Astrocyte of the hippocampus (primary cell): ENCODE measurements at places on chromosomes 4 and X.

DNA sequence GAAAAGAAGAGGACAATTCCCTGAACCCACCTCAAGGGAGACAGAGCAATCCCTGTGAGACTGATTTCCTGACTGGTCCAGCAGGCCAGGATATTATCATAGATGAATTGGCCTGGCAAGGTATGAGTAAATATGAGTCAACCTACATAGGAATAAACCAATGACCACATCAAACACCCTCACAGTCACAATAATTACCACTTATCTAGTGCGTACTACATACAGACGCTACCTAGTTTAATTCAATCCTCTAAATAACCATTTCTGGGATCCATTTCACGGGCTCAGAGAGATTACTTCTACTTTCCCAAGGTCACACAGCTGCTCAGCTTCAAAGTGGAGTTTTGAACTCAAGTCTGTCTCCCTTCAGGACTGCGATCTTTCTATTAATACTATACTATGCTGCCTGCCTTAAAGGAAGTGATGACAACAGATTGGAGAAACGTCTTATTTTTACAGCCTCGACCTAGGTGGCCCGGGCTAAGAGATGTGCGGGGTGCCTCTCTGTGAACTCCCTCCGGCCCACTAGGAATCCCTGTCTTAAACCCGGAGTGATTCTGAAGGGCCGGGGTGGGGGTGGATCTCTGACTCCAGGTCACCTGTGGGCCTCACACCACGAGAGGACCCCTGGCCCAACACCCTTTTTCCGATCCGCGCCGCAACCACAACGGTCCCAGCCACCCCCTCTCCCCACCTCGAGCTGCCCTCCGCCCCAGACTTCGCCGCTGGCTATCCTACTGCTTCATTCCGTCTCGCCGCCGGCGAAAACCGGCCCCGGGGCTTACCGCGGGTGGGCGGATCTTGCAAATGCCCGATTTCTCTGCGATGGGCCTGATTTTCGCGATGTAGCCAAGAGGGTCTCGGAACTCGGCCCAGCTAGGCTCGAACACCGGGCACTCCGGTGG lies 800 bp downstream of the KDM5C start:
- DNase-seq, result peak; percentile 56

DNA sequence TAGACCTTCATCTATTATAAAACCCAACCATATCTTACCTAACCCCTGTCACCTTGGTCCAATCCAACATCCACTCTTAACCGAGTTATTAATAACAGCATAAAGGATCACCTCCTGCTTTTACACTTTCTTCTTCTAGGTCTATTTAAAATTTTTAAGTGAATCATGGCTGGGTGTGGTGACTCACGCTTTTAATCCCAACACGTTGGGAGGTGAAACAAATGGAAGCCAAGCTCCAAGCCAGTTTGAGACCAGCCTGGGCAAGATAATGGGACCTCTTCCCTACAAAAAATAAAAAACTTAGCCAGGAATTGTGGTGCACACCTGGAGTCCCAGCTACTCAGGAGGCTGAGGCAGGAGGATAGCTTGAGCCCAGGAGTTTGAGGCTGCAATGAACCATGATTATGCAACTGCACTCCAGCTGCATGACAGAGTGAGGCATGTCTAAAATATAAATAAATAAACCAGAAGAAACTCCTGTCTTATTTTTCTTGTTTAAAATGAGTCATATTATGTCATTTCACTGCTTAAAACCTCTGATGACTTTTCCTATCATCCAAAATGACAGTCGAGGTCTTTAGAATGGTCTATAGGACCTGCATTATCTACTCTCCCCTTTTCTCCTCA lies 188.4 kb downstream of the GASK1B start:
- no peak for DNase-seq

GRCh38 chrX:16148896-16149295 lies 18.4 kb upstream of the MAGEB17 start:
- DNase-seq, result no peak

DNA sequence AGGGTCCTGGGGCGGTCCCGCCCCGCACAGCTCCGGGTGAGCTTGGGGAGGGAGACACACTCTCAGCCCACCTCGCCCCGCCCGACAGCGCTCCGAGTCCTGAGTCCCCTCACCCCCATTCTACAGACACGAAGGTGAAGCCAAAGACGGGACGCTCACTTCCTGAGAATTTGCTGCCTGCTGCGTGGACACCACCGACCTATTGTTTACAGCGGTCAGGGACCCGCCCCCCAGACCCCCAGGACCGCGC lies 796 bp upstream of the ZNF141 start:
- no peak for DNase-seq

DNA sequence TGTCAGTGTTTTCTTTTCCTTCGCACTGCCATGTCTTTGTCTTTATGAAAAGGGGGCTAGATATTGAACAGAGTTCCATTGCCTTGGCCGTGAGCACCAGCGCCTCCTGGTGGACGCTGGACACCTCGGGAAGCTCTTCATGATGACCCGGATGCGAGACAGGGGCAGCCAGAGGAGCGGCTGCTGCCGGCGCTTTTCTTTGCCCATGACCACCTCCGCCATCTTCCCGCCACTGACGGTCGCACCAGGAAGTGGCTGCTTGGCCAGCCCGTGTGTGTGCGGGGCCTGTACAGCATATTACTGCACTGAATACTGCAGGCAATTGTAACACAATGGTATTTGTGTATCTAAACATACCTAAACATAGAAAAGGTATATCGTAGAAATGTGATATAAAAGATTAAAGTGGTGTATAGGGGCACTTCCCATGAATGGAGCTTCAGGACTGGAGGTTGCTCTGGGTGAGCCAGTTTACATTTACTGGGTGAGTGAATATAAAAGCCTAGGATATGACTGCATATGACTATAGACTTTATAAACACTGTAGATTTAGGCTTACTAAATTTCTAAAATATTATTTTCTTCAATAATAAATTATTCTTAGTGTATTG lies 15.8 kb upstream of the GRIA2 start:
- no peak for DNase-seq

GRCh38 chr4:118155516-118155915 lies 121.2 kb downstream of the NDST3 start:
- DNase-seq, result no peak

- DNase-seq, result no peak
Measured at GRCh38 chr4:508675-509638, 9.9 kb downstream of the PIGG start.

DNA sequence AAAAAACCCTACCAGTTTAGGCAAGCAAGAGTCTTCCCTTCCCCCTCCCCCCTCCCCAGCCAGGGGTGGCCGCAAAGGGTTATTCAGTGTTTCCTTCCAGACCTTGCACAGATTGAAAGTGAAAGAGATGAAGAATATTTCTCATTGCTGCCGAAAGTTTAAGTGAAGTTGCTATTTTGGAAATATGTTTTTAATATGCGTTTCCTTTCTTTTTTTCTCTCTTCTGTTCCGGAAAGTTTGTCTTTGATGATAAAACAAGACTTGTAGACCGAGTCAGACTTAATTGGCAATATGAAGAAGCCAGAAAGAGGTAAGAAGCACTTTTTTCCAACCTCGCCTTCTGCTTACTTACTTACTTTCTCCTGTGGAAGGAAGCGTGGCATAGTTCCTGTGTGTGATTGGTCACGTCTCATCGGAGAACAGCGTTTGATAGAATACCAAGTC lies 58.5 kb upstream of the CLCN4 start:
- no peak for DNase-seq

- peak; percentile 74 for DNase-seq
Measured at GRCh38 chr4:138952411-138952810, 63.2 kb upstream of the NOCT start.

DNA sequence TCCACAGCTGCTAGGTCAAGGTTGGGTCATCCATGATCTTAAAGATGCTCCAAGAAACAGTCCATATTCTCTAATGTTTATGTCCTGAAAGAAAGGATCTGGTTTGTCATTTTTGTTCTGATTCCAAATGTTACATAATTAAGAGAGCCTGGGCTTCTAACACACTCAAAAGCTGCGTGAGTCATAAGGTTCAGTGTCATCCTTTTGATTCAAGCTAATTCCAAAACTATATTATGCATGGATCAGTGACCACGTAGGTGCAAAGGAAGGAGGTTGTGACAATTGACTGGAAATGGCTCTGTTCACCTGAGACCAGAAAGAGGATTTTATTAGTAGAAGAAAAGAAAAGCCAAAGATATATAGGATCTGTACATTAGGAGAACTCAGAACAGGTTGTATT lies 268.7 kb upstream of the GK2 start:
- no peak for DNase-seq

GRCh38 chr4:104489731-104490095 lies 5.0 kb downstream of the CXXC4 start:
- DNase-seq, result no peak

DNA sequence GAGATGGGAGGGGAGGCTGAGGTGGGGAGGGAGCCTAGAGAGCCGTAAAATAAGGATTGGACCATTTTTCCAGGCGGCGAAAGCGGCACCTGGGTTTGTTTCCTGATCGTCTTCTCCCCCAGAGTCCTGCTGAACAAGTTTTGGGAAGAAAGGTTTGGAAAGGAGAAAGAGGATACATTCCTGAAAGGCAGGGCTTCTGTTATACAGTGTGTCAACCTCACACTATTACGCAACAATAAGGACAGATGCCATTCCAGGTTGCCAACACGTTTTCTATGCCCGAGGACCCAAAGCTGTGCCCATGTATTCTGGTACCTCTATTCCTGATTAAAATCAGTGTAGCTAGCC lies 658 bp downstream of the SCOC start:
- DNase-seq, result no peak

GRCh38 chr4:186845137-186845842 lies 121.6 kb upstream of the FAT1 start:
- peak; percentile 80 for DNase-seq

GRCh38 chr4:173998471-173999144 lies 284.9 kb downstream of the FBXO8 start:
- no peak for DNase-seq

DNA sequence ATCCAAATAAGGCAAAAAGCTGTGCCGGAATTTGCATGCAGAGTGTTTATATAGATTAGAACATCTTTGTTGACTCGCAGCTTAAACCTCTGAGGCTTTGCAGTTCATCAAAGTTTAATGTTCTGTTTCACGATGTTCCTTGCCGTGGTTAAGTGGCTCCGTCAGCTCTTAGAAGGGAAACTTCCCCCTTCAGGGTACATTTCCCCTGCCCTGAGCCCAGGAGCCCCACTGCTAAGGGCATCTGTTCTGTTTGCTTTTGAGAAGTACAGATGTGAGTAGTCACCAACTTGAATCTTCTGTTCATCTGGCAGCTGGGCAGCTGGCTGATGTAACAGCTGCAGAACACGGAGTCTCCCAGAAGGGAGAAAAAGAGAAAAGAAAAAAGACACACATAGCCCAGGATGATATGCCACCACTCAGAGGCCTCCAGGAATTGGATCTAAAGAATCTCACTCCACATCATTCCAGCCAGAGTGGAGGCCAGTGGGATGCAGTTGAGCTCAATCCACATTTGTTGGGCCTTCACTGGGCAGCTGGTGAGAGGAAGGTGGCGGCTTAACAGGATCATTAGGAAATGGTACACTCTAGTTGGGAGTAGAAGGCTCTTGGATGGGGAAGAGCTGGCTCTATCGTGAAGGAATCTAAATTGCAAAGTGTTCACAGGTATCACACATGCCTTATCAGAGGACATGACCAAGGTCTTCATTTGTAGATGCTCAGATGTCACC lies 178.7 kb upstream of the RBPJ start:
- peak; percentile 28 for DNase-seq

DNA sequence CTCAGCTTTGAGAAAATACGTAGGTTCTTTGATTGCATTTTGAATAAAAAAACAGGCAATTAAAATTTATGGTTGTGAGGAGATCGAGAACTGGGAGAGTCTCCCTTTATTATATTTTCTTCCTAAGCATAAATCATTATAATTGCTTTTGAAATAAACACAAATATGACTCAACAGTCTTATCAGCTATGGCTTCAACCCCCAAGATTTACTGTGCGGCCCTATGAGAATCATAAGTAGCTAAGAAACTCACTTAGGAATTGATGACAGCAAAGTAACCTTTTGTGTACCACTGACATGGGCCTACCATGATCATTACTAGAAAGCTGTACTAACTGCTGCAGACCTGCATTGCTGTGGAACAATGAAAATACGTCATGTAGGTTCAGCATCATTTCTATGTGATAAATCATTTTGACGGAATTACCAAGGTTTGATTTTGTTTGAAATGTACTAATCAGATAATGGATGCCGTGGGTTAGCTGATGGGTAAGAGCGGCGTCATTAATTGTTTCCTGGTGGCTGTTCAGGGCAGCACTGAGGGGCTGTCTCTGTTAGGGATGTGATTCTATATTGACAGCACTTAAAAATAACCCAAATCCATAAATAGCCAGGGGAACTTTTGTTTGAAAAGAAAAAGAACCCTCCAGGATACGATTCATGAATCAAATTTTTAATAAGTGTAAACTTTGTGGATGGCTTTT lies 51.5 kb upstream of the GPRIN3 start:
- no peak for DNase-seq

DNA sequence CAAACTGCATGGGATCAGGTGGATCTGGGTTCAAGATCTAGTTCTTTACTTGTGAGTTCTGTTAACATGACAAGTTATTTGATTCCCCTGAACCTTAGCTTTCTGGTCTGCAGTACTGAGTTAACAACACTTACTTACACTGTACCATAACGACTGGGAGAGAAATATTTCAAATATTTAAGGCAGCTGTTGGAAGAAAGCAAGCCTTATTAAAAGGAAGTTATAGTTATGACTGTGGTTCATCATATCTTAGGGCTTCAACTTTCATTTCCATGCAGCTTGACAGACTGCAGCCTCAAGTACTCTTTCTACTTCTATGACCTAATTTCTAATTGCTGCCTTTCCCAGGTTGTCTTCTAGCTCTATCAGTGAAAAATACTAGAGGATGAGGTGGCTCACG lies 40.0 kb upstream of the PDGFRA start:
- peak; percentile 10 for DNase-seq

- DNase-seq, result peak; percentile 12
Measured at GRCh38 chrX:17082831-17083230, 136.4 kb downstream of the REPS2 start.

GRCh38 chrX:40155589-40156469 lies 58.1 kb upstream of the BCOR start:
- no peak for DNase-seq

GRCh38 chr4:14742054-14742453 lies 260.2 kb upstream of the CPEB2 start:
- DNase-seq, result no peak

GRCh38 chr4:165059386-165059785 lies 5.7 kb downstream of the TRIM75 start:
- DNase-seq, result no peak

- peak; percentile 93 for DNase-seq
Measured at GRCh38 chr4:1347410-1347864, 429 bp downstream of the UVSSA start.

DNA sequence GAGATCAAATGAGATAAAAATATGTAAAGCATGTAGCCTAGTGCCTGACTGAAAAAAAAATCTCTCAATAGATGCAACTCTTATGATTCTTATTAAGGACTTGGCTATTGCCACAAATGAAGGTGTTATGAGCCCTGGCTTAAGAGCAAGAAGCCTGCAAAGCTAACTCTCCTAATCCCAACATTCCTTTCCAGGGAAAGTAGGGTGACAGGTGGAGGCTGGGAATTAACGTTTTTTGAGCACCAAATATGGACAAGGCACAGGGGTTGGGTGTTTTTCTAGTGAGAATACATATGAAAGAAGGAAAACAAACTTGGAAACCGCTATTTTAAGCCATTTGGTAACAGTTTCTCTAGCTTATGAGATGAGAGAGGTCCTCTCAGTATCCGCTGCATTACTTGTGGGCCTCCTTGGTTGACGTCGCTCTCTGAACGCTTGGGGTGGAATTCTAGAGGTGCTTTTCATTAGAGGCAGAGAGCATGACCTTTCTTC lies 2.4 kb downstream of the RHOH start:
- no peak for DNase-seq

GRCh38 chr4:124322234-124323065 lies 390.1 kb downstream of the ANKRD50 start:
- DNase-seq, result peak; percentile 53

- no peak for DNase-seq
Measured at GRCh38 chr4:152424977-152425376, 110.9 kb downstream of the FBXW7 start.
